ENCODE measurements at places on chromosomes 5 and 9.

DNA sequence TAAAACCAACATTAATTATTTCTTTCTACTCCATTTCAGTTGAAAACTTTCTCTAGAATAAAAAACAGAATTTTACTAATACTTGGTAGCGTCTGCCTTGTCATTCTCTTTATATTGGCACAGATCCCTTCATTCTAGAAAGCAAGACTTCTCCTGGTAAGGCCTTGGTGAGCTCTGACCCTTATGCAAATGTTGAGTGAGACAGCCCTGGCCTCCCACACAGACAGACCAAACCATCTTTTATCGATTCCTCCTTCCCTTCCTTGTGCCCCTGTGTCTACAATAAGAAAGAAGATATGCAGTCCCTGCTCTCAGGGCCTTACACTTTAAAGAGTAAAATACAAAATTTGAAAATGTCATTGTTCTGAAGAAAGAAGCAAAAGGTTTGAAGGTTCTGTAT lies 262.2 kb downstream of the EFNA5 start:
- DNase-seq, result no peak

GRCh38 chr9:14993061-14993800 lies 83.0 kb upstream of the FREM1 start:
- DNase-seq, result no peak

DNA sequence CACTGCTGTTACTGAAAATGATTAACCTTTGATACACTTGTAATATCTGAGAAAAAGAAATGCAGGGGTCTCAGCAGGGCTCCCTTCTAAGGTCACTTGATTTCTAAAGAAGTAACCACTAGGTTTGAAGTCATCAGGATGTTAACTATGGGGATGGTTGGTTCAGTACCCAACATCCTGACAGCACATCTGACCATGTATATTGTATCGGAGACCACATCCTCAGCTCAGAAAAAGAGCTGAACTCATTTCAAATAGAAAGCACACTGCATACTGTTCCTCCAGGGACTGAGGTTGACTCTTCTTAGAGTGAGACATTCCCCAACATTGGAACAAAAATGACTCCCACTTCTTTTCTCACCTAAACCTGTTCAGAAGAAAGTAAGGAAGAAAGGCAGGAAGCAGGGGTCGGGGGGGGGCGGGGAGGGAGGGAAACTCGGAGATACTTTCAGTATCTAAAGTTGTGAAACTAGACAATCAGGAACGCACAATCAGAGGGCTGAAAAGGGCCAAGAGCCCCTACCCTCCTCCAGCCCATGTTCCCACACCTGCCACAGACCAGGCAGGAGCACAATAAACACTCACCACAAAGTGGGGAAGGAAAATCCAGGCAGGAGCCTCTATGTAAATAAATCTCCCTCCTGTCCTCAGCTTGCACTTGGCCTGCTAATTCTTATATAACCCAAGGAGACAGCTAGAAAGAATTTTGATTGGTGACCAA lies 730 bp upstream of the GZMA start:
- no peak for DNase-seq

DNA sequence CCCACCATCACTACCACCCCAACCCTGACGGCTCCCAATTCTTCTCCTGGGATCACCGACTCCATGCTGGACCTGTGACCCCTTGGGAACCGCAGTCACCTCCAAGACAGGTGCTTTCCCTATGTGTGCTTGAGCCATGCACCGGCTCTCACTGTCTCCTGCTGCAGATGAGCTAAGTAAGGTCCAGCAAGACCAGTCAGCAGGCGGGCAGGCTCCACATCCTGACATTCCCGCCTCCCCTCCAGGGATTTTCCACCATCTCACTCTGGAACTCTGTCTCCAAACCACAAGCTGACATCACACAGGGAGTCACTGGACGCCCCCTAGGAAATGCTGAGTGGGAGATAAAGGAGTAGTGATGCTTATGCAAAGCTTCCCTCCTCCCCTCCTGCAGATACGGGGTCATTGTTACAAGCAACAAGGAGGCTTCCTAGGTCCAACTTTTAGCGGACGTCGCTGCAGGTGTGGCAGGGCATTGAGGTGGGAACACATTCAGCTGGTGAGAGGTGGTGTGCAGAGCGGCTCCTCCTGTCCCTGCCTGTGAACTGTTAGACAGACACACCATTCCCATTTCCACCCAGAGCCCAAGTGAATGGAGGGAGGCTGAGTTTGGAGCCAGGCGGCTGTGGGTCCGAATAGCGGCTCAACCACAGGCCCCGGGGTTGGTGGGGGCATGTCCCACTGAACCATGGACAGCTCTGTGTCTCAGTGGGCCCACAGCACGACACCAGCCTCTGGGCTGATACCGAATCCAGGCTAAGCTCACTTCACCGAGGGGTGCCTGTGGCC lies 129.2 kb upstream of the PHYKPL start:
- no peak for DNase-seq

GRCh38 chr5:88045165-88045564 lies 223.5 kb downstream of the TMEM161B start:
- DNase-seq, result no peak

DNA sequence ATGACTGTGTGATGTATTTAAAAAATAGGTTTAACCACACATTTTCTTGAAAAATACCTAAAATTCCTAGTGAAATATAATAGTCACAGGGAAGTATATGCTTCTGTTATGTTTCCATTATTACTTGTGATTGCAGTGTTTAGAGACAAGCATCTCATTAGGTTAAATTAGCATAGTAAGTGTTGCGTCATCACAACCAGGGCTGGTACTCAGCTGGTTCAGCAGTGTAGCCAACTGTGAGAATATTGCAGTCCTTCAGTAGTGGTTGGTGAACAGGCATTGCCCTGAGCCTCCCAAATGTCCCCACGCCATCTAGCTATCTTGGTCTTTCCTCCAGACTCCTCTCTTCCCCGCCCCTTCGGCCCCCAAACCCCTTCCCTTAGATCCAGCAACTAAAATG lies 261.7 kb downstream of the ARHGEF28 start:
- DNase-seq, result no peak
